ENCODE measurements at places on chromosomes 7 and 10.

- no peak for DNase-seq
These were observed 987.9 kb downstream of the KCNMA1 start for GRCh38 chr10:76649723-76650127.

DNA sequence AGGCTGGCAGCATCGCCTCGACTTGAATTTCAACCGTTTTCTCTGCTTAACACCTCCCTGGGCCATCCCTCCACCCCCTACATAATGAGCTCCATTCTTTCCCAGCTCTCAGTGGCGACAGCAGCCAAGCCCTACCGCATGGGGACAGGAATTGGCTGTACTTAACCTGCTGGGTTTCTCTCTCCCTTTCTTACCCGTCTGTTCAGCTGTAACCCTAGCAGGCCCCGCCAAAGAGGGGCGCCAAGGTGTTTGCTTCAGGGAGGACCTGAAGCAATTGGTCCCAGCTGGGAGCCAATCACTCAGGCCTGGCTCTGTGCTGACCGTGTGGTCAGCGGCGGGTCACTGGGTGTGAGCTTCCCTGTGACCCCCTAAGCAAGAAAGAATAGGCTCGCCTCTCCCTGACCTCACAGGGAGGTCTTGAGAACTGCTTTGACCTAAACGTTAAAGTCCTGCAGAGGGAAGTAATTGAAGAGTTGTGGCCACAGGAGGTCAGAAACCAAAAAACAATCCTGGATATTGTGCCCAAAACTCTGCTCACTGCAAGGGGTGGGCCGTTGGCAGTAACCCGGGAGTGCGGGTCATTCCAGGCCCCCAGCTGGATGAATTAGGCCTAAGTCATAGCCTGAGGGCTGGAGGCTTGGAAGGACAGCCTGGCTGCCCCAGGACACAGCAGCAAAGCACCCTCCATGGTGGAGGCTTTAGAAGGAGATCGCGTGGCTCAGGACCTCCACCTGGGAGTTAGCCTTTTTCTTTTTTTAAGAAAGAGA, 114.6 kb downstream of the ITIH5 start:
- no peak for DNase-seq

DNA sequence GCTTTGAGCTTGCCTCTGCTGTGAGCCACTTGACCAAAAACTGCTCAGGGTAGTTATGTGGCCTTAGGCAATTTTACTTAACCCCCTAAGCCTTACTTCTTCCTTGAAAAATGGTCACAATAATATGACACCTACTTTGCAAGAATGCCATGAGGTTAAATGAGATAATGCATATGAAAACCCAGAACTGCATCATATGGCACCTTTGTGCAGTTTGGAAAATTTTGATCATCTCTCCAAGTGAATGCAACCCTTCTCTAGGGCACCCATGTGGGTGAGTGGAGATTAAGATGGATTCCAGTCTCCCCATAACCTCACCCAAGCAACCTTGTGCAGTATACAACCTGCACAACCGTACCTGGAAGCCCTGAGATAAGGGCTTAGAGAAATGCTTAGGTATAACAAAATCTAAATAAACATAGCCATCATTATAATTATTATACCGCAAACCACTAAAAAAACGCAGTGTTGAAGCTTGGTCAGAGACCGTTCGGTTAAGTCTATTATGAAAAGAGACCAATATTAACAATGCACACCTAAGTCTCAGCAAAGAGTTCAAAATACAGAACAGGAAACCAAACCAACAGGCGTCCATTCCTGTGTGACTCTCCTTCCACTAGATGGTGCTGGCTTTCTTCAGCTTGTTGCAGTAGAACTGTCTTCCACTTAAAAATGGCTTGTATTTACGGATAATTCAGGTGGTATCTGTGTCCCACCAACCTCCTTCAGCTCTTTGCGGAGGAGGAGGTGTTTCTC, 21.0 kb upstream of the ASB15 start:
- DNase-seq = no peak

GRCh38 chr10:102120142-102120990, at the start of gene LDB1:
Gene LDB1 (minus strand): TSS chr10:102120368. CDS start chr10:102120110, 258 bp downstream.
- DNase-seq = peak; percentile 48

DNA sequence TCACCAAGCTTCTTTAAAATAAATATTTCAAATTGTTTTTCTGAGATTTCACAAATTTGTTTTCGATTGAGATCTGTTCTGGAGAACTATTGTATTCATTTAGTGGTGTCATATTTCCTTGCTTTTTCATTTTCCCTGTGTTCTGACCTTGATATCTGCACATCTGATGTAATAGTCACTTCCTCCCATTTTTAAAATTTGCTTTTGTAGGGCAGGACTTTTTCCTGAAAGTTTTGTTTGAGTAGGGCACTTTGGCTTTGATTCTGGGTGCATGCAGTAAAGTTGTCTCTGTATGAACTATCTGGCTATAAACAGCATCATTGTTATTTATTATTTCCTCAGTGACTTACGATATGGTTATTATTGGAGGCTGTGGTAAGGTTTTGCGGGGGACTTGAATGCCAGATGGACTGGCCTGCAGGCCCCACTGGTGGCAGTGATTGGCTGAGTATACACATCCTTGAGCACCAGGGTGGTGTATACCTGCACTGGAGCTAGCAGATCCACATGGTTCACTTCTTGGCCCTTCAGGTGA, 83.6 kb downstream of the CSTF2T start:
- DNase-seq = no peak

DNA sequence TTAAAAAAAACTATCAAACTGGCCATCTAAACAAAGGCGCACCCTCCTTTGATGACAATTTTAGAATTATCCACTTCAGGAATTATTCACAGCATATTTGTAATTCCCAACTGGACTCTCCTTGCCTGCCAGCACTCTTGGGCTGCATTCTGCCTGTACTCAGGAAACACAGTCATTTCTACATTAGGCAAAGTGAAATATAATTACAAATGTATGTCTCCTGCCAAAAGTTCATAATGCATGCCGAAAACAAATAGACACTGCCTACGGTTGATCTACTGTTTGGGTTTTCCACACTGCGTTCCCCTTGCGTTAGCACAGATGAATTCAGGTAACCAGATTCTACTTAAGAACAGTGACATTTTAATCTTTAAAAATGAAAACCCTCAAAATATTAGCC, 1.9 kb downstream of the HGF start:
- no peak for DNase-seq

DNA sequence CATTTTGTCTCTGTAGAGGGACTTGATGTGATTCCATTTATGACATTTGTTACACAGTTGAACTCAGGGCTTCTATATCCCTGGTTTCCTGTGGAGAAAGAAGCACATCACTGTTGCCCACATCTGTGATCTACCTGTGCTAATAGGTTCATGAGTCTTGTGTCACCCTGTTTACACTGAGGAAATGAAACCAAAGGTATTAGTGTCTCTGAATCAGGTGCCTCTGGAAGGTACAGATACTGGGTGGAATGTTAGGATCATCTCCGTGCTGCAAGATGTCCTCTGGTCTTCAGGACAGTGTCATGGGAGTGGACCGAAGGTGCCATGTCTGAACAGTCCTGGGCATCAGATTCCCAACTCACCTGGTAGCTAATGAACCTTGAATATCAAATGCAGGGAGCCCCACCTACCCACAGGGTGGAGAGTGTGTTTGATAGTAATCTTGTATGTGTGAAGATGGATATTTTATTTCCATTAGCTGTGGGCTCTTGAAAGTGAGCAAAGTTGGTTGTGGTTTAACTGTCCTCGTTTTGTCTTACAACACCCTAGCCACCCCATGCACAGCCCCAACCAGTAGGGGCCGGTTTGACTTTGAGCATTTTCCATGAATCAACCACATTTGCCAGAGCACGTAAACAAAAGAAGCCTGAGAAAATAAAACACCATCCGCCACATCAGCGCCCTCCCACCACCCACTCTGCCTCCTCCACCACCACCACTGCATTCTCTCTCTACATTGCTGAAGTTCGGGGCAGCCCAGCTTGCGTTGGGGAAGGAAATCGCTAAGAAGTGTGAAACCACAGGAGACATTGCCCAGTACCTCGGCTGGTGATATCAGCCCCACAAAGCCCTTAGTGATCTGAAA, 40.7 kb downstream of the TARP start:
- peak; percentile 18 for DNase-seq

- DNase-seq = no peak
These were observed 377.6 kb downstream of the LRMDA start for GRCh38 chr10:75809003-75809402.

DNA sequence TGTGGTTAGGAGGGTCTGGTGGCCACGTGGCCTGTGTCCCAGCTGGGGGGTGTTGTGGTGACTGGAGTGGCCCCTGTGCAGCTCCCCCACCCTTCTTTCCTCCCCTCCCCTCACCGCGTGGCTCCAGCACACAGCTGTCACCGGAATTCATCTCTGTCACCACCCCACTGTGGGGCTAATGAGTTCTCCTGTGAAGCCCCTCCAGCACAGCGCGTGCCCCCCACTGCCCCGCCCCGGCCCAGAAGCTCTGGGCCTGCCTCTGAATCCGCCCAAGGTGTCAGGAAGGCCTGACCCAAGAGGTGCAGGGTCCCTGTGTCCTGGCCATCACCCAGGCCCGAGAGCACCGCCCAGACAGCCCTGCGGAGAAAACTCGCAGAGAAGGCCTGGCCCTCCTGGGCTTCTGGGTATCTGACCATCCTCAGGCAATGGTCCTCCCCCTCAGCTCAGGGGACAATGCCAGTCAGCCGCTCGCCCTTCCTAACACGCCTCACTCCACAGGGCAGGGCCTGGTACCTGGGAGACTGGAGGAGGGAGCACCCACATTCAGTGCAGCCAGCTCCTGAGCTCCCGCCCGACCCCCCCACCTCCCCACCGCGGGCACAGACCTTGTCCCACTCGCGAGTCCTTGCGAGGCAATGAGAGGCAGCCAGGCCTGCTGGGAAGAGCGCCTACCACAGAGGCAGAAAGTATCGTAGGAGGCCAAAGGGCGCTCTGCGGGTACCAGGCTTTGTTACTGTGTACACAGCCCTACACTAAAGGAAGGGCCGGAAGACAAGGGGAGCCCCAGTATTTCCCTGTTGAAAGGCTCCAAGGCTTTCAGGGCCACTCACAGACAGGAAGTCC, 38.2 kb downstream of the GBX1 start:
- DNase-seq = no peak

GRCh38 chr10:17974505-17974904, 22.8 kb downstream of the SLC39A12 start:
- no peak for DNase-seq

DNA sequence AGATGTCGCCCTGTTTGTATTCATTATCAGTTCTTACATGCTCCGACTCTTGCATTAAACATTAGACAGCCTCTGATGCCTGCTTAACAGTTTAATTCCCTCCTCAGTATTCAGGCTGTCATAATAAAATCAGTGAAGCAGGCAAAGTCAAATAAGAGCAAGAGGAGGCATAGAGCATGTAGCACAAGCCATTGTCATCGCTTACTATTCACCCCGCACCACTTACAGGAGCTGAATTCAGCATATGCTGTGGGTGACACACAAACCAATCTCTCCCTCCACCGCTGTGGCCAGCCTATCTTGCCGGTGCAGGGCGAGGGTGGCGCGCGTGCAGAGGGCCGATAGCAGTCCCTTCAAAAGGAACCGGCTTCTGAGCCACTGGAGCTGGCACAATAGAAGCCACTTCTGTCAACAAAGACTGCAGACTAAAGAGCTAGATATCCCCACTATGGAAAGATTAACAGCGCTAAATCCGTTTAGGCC, 433.2 kb upstream of the MGMT start:
- no peak for DNase-seq

DNA sequence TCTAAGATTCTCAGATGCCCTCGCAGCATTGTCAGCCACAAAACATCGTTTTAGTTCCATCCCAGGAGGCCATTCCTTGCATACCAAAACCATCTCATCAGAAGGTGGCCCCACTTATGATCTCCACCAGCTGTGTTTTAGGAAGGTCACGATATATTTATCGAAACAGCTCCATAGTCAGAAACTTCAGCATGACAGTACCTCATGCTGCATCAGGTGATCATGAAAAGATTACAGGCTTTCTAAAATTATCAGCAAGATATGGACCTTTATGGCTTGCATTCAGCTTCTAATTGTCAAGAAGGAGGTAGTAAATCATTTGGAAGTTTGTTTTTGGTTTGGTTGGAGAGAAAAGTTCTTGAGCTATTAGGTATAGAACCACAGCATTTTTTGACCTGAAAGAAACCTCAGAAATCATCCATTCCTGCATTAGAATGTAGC, 20.0 kb downstream of the JAZF1 start:
- no peak for DNase-seq

DNA sequence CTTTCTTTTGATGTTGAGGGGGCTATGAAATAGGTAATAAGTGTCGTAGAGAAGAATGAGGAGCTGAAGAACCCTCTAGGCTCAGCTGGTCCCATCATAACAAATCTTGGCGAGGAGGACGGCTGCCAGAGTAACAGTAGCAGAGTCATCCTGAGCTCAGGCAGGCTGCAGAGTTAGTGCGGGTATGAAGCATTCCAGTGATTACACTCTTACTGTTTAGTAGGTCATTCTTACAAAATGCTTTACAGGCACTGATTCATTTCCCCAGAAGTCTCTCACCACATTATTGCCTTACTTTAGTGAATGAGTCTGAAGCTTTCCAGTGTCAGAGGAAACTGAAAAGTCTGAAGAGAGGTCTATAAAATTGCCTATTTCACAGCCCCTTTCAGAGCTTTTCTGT, 43.9 kb upstream of the GPR158 start:
- DNase-seq = no peak

DNA sequence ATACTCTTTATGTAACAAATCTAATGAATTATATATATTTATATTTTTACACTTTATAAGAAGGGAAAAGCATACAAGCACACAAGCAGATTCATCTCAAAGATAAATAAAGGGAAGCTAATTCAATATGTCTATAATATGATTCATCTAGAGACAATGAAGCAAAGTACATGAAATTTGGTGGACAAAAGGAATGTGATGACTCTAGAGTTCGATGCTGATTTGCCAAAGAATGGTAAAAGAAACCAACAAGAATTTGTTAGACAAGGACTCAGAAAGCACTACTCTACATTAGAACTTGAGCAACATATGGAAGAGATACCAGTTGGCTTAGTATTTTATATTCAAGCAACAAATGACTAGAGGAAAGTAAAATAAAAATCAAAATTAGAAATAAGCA, 536.5 kb upstream of the TEX47 start:
- no peak for DNase-seq
